Fibroblast of skin of left biceps (primary cell): ENCODE measurements at places on chromosomes 11 and 22.
A peak's percentile ranks its signal among the peaks of the same experiment; 100 is the strongest.

- DNase-seq = no peak
Observed at GRCh38 chr11:25777343-25777742, 554.6 kb upstream of the ANO3 start.

DNA sequence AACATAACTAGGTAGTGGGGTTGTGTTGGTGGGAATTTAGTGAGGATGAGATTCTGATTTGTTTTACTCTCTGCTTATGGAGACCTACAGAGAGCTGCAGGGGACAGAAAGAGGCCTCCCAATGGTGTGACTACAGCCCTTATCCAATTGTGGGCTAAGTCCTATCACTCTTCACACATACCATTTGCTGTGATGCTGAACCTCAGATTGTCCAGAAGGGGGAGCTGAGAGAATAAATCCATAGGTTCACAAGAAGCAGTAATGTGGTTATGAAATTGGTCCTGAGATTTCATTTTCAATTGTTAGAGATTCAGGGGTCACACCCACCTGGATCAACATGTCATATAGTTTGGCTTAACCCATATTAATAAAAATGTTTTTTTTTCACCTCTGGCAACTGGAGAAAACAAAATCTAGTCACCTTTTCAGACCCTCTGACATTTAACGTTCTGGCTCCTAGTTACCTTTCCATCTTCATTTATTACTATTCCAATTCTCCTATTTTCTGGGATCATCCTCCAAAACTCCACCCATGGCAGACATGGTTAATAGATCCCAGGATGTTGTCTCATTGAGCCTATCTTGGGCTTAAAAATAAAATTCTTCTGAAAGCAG lies 53.3 kb upstream of the PTPN5 start:
- DNase-seq = peak; percentile 2

- peak; percentile 44 for DNase-seq
Observed at GRCh38 chr11:46537537-46538295, 56.1 kb downstream of the AMBRA1 start.

DNA sequence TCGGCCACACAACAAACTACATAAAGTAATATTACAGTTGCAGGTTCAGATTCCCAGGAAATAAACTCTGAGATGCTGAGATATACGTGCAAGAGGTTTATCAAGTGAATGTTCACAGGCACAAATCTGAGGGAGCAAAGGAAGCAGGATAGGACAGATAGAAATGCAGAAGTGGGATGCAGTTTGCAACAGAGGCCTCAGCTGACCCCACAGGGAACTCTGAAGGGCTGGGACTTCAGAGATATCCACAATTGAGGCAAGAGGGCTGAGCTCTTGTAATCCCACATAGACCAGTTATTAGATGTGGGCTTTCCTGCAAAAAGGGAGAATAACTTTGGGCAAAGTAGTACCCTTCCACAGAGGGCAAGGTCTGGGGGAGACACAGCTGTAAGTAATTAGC lies 25.4 kb upstream of the ARHGAP20 start:
- DNase-seq = no peak

GRCh38 chr11:13108416-13108815 lies 99.3 kb downstream of the RASSF10 start:
- no peak for DNase-seq

DNA sequence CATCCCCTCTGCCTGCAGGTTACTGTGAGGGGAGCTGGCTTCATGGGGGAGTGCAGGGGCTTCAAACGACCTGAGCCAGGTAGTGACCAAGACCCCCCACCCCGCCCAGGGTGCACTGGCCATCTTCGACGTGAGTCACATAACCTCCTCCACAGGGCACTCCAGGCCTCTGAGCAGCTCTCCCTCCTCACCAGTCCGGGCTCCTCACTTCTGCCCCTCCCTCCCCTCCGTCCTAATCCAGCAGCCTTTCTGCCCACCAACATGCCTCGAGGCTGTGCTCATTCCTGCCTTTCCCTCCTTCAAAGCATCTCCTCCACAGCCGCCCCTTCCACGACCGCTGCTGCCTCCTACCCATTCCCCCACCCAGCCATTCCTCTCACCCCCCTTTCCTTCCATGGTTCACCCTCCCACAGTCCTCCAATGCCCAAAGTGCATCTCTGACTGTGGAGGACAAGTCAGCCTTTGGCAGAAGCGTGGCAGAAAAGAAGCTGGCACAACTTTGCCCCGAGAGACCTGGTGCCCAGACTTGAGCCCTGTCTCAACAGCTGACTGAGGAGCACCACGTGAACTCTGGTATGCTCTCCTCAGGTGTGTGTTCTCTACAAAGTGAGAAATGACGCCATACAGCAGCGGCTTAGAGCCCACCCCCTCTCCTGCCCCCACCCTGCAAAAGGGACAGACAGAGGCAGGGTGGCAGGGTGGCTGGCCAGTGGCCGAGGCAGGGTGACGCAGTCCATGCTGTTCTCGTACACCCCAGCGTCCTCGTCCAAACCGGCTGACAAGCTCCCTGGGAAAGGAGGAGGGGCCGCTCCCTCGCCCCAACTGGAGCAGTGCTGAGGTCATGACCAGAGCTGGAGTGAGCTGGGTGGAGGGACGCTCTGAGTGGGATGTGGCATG lies 30.4 kb downstream of the OPCML start:
- DNase-seq = no peak

DNA sequence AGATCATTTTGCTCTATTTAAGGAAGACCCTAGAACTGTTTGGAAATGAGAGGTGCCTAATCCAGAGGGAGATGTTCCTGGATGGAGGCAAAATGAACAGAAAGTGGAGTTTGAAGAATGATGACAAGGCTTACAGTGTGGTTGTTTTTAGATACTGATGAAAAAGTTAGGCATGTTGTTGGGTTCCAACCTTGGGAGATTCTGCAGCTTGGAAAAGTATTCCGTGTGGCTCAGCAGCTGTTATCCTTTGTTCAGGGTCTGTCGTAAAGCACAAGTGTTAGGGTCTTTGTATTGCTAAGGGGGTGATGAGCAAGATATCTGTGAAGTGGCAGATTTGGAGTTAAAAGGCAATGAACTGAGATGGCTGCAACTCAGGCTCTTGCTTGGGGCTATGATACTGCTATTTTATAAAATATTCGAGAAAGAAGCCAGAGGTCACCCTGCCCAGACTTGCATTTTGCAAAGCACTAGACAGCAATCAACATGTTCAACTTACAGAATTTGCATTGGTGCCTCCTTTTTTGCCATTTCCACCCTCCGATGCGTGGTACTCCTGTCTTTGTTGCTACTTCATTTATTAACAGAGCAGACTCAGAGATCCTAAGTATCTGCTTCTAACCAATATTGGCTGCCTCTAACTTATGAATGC lies 45.3 kb upstream of the POGLUT3 start:
- DNase-seq = no peak

DNA sequence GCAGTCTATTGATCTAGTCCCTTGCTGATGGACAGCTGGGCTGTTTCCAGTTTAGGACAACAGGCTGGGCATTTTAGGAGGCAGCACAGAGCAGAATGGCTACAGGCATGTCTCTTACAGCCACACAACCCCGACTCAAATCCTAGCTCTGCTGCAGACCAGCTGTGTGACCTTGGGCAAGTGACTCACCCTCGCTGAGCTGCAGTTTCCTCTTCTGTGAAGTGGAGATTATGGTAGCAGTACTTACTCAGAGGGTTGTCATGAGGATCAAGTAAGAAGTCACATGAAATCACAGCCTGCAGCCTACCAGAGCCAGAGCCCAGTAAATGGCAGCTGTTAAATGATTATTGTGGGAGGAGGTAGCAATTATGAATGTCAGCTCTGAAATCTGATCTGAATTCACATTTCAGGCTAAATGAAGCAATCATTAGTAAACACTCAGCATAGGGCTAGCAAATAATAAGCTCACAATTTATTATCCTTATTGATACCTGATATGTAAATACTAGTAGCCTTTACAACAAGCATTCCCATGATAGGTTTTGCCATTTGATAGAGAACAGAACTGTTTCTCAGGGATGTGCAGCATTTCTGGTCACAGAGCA lies 58.9 kb downstream of the MYEOV start:
- DNase-seq = peak; percentile 42

GRCh38 chr22:24025475-24025874 lies 14.4 kb downstream of the CABIN1 start:
- DNase-seq = no peak
